GM23248 (cell line): ENCODE measurements at places on chromosomes 2 and 18.

DNA sequence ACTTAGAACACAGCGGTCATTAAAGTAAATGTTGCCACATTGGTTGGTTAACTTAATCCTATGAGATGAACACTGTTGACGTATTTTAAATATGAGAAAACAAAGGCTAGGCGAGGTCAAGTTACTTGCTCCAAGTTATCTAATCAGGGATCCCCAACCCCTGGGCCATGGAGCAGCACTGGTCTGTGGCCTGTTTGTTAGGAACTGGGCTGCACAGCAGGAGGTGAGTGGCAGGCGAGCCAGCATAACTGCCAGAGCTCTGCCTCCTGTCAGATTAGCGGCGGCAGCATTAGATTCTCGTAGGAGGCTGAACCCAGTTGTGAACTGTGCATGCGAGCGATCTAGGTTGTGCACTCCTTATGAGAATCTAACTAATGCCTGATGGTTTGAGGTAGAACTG is 878.9 kb downstream of the CPS1 start:
- DNase-seq = no peak

DNA sequence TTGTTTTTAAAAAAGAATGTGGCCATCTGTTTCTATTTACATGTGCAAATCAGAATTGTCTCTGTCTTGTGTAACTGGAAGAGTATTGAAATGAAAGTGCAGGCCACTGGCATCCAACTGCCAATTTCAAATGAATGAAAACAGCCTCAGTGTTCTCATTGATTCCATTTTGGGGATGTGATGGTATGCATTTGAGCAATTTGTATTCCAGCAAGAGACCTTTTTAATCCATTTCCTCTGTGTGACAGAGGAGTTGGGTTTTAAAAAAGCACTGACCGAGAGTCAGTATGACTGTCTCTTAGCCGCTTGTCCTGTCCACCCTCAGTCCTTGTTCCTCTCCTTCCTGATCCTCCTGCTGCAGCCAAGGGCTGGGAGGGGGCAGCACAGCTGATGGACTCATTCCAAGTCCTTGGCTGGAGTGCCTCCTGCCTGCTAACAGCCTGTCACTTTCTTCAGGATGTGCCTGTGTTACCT is 50.0 kb downstream of the ASAP2 start:
- peak; percentile 66 for DNase-seq

GRCh38 chr2:127347734-127348392 is 39.9 kb downstream of the MAP3K2 start:
- DNase-seq = no peak

DNA sequence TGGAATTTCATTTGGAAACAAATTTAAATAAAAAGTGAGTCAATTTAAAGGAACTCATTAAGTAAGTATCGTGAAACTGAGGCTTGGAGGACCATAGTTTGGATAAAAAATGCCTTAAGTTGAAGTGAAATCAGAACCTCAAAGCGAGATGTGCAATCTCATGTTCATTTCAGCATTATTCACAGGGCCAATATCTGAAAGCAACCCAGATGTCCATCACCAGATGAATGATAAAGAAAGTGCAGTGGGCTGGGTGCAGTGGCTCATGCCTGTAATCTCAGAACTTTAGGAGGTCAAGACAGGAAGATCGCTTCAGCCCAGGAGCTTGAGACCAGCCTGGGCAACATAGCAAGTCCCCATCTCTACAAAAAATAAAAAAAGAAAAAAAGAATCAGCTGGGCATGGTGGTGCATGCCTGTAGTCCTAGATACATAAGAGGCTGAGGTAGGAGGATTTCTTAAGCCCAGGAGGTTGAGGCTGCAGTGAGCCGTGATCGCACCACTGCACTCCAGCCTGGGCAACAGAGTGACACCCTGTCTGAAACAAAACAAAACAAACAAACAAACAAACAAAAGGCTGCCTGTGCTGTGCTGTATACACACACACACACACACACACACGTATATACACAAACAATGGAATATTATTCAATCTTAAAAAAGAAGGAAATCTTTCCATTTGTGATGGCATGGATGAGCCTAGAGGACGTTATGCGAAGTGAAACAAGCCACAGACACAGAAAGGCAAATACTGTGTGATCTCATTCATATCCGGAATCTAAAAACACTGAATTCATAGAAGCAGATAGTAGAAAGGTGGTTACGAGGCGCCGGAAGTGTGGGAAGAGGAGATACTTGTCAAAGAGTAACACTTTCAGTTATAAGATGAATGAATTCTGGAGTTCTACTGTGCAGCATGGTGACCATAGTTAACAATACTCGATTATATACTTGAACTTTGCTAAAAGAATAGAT is 14.5 kb downstream of the SH3RF3 start:
- no peak for DNase-seq

DNA sequence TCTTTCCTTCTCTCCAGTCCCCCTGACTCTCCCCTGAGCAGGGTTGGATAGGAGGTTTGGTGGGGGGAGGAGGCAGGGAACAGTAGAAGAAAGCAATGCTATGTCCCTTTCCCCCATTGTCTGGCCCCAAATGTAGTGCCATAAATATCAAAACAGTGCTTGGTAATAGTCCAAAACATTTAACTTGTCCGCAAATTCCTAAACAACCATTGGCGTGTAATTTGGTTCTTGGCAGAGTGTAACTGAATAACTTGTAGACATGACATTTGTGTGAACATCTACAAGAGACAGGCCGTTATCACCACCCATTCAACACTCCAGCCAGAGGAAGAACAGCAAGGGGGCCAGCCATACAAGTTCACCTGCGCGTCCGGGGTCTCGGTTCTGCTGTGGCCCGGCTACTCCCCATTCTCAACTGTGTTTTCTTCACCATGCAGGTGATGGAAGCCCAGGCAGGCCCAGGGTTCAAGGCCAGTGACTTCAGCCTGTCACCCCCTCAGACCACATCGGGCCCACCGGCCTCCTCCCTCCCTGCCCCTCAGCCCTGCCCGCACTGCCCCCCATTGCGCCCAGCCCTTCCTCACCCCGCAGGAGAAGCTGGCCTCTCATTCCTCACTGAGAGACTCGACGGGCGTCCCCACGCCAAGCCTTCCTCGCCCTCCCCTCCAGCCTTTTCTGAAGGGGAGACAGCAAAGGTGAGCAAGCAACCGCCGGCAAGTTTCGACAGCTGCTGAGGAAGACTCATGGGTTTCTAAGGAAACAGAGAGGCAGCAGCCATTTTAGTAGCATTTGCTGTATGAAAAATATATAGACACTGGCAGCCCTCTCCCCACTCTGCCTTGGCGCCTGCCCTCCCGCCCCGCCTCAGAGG is 699 bp upstream of the RAPGEF4 start:
- peak; percentile 23 for DNase-seq

DNA sequence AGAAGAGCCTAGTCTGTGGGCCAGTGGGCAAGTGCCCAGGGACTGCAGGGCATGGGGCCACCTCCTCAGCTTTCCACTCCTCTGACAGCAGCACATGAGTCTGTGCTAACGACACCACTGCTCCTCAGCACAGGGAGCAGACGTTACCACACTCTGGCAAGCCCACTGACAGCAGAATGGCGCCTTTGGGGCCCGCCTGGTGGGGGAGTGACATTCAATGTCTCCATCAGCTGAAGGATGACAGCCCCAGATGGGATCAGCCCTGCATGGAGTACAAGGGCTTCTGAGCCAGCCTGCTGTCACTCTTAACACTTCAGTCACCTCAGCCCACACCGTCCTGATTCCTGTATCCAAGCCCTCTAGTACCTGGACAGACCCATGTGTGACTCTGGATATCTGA is 149.4 kb upstream of the SMAD2 start:
- DNase-seq = no peak

GRCh38 chr2:105117565-105117964 is 79.7 kb downstream of the MRPS9 start:
- no peak for DNase-seq

- peak; percentile 91 for DNase-seq
Measured at GRCh38 chr2:181036848-181037603, 56.6 kb downstream of the UBE2E3 start.

DNA sequence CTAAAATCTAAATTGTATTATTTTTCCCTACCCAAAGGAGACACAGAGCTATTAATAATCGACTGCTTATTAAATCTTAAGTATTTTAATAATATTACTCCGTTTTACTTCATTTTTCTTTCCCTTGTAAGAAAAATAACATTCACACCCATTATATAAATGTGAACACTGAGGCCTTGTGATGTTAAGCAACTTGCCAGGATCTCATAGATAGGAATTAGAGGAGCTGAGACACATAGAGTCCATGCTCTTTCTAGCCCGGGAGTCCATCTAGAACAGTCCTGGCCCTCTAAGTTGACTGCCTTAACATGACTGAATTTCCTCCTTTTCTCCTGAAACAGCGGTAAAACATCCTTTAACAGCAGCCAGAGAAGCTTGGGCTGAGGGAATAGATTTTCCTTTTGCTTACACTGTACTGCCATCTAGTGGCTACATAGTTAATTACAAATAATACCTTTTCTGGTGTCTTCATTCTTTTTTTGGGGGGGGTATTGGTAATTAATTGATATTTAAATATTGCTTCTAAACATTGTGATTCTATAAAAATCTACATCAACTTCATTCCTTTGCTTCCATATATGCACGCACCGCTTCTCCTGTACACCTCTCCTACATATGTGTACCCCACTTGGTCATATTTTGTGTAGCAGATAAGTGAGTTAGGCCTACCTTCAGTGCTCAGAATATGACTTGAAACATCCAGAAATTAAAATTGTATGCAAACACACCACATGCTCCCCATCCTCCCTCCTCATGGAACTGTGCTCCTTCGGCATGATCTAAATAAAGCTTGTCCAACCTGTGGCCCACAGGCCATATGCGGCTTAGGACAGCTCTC is 125.8 kb upstream of the HNMT start:
- DNase-seq = peak; percentile 73

DNA sequence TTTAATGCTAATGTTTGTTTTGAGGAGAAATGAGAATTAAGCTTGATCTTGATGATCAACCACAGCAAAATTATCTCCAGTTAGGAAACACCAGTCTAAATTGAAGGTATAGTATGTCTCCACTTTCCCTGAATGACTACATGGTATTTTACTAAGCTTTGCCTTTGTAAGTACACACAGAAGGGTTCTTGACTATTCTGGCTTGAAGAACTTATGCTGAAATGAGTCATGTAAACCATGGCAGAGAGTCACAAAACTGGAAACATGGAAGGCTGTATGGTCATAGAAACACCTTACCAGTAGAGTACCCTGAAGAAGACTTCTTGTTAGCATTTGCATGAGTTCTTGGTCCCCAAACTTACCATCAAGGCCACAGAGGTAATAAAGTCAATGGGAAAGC is 250.5 kb downstream of the SLC8A1 start:
- DNase-seq = peak; percentile 56

GRCh38 chr2:133956434-133956935 is 297.4 kb upstream of the MGAT5 start:
- no peak for DNase-seq

DNA sequence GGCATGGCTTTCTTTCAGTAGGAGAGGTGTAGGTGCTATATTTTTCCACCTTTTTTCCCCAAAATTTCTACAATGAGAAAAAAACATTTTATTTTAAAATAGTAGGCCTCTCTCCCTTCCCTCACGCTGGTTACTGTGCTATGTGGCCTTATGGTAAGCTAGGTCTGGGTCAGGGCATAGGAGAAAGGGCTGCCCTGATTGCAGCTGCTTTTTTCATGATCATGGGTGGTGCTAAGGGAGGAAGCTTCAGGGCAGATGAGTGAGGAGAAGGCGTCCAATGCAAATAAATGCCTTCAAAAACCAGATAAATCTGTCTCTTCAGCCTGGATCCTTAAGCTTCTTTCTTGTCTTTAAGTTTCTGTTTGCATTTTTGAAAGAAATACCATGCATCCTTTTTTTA is 246.4 kb downstream of the ALPK2 start:
- no peak for DNase-seq

DNA sequence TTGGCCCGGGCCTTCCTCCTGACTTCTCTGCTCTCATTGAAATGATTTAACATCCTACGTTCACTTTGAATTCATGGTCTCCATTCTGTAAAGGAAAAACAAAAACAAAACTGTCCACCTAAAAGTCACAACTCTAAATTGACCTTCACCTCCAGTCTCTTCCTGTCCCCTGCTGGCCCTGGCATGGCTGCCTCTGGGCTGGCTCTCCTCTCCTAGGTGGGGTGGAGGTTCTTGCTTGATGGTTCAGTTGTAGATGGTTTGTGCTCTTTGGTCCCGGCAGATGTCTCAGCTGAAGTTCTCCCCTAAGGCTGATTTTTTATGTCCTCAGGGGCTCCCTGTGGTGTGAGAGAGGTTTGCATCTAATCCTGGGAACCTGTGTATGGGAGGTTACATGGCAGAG is 121.1 kb downstream of the ACKR3 start:
- no peak for DNase-seq

GRCh38 chr2:8819194-8819593 is 18.2 kb downstream of the KIDINS220 start:
- DNase-seq = peak; percentile 69

DNA sequence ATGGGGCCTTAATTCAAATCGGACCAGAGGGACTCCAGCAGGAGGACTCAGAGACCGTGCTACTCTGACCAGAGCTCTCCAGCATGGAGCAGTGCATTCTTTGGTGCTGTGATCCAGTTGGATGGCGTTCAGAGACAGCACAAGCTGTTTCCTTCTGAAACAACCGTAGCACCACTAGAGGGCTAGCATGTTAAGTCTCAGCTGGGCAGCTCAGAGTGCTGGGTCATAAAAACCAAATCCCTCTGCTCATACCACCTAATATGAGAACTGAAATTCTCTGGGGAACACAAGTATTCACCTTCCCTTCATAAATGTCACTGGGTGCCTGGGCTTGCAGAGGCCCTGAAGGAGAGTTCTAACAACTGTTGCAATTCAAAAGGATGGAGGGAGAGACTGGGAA is 97.7 kb upstream of the TFCP2L1 start:
- no peak for DNase-seq

DNA sequence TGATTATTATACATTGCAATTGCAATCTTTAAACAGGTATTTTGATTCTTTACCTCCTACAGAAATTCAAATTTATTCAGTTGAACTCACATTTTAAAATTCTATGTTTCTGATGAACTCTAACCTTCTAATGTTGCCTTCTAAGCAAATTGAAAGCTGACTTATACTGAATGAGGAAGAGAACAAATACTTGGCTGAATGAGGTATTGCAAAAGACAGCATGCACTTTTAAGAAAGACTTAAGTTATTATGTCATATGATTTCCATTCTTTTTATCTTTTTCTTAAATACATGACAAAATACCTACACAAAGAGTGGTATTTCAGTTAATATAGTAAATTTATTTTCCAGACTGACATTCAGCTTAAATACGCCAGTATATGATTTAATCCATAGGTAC is 64.7 kb downstream of the FAM228A start:
- DNase-seq = no peak
